ENCODE measurements at places on chromosomes 3 and 15. TPM values are rescaled to one million over a fixed set of nuclear protein-coding genes. Genes with fewer than 3 reads are reported as not detected.
A peak's percentile ranks its signal among the peaks of the same experiment; 100 is the strongest.

IQCH gene
- 42.2 TPM for total RNA-seq

TICRR gene
- 8.4 TPM for total RNA-seq

LRRC49 gene
- 19.9 TPM for total RNA-seq

GHSR gene
- total RNA-seq: 1.2 TPM

INSYN1 gene
- total RNA-seq: 8.9 TPM

SEMA3G gene
- total RNA-seq: 1.7 TPM

SLC51A gene
- total RNA-seq: 35.1 TPM

SCAANT1 gene
- total RNA-seq: not detected

GNAT1 gene
- 0.93 TPM for total RNA-seq

SLC9C1 gene
- 9.8 TPM for total RNA-seq

CPA3 gene
- total RNA-seq: 0.71 TPM

CFAP100 gene
- total RNA-seq: 56.2 TPM

ATR gene
- total RNA-seq: 34.9 TPM

MST1R gene
- 7.6 TPM for total RNA-seq

DNA sequence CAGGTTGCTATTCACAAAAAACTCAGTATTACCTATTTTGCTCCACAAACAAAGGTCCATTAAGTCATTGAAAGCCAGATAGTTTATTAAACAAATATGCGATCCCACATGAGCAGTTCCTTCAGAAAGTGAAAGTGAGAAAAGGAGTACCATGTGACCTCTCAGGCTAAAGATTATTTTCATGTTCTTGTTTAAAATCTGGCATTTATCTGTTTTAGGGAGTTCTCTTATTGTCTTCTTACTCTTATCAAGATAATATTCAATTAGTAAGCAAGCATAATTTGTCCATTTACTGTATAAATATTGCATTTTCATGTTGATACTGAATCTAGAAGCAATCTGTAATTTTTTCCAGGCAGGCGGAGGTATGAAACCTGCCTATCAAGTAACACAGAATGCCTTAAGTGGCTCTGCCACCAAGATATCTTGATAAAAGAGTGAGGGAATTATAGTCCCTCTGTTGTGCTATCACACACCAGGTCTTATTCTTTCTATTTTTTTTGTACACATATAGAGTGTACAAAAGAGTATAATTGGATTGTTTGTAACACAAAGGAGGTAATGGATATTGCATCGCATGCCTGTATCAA, 20.1 kb upstream of the PLSCR5 start:
- DNase-seq: no peak

- DNase-seq: no peak
These were observed 49.3 kb downstream of the FGD5 start for GRCh38 chr3:14867936-14868570.

- DNase-seq: no peak
These were observed 256.3 kb downstream of the MCTP2 start for GRCh38 chr15:94487635-94488034.

- no peak for DNase-seq
These were observed 144.6 kb downstream of the VPS13C start for GRCh38 chr15:61915640-61916039.

DNA sequence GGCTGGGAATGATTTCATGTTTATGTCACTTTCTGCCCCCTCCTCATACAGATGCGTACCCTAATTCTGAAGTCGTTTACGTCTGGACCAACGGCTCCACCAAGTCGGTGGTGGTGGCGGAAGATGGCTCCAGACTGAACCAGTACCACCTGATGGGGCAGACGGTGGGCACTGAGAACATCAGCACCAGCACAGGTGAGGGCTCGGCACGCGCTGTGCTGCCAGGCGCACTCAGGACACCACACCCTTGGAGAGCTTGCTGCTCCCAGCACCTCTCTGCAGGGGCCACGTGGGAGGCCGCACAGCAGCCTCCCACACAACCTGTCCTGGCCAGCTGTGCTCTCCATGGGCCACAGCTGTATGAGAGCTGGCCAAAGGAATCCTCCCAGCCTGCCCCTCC, 33.8 kb upstream of the GABRG3 start:
- DNase-seq: no peak

- peak; percentile 81 for DNase-seq
These were observed 684 bp upstream of the RPS27L start for GRCh38 chr15:63157891-63158431.

- DNase-seq: peak; percentile 73
These were observed 60.8 kb downstream of the DAPK2 start for GRCh38 chr15:63985221-63986184.

- DNase-seq: no peak
These were observed 53.0 kb downstream of the PIAS1 start for GRCh38 chr15:68107142-68107541.

DNA sequence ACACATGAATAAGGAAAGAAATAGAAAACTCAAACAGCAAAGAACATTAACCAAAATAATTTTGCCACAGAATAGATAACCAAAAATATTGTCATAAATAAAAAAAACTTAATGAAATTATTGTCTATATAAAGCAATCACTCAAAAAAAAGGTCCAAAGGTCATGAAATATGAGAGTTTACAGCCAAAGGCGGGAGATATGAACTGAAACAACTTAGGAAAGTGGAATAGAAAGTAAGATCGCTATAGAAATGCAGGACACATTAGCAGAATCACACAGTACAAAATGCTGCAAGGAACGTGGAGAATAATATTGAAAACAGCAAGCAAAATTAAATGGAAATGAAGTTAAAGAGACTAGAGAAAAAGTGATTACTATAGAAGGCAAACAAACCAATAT, 375.0 kb upstream of the ARHGEF26 start:
- DNase-seq: no peak

- DNase-seq: no peak
These were observed 2.4 kb upstream of the SEC62 start for GRCh38 chr3:169964176-169964575.

GRCh38 chr3:147246906-147247305, 159.4 kb downstream of the ZIC4 start:
- no peak for DNase-seq

GRCh38 chr3:132788301-132788671, 66.1 kb upstream of the NPHP3 start:
- DNase-seq: peak; percentile 70

DNA sequence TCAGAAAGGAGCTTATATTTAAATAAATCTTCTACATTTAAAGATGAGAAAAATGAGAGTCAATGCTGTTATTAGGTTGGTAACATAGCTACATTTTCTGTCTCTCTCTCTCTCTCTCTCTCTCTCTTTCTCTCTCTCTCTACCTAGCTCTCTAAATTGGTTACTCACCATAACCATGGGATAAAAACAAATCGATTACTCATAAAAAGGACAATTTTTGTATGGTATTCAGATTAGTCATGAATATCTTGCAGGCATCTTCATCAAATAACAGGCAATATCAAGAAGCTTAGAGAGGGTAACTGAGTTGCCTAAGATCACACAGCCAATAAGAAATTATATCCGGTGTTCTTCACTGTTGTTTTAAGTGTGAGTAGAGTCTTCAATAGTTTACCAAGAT, 81.8 kb upstream of the ALCAM start:
- DNase-seq: no peak

DNA sequence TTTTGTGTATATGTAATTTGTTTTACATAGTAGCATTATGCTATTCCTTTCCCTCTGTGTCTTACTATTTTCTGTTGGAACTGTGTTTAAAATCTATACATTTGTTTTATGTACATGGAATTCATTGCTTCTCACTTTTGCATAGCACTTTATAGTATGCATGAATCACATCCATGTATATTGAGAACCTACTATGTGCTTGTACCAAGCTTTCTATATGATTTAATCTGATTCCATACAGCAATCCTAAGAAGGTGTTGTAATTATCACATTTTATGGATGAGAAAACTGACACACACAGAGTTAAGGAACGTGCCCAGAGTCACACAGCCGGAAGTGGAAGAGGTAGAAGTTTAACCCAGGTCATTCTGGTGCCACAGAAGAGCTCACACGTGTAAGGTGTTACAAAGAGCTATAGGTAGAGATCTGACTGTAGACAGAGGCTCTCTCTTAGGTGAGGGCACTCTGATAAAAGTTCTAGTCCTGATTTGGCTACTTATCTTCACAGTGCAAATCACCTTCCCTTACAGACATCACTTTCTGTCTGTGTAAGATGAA, 3.5 kb upstream of the SMAD3 start:
- no peak for DNase-seq

GRCh38 chr15:68374168-68374745, 57.7 kb downstream of the ITGA11 start:
- peak; percentile 70 for DNase-seq

DNA sequence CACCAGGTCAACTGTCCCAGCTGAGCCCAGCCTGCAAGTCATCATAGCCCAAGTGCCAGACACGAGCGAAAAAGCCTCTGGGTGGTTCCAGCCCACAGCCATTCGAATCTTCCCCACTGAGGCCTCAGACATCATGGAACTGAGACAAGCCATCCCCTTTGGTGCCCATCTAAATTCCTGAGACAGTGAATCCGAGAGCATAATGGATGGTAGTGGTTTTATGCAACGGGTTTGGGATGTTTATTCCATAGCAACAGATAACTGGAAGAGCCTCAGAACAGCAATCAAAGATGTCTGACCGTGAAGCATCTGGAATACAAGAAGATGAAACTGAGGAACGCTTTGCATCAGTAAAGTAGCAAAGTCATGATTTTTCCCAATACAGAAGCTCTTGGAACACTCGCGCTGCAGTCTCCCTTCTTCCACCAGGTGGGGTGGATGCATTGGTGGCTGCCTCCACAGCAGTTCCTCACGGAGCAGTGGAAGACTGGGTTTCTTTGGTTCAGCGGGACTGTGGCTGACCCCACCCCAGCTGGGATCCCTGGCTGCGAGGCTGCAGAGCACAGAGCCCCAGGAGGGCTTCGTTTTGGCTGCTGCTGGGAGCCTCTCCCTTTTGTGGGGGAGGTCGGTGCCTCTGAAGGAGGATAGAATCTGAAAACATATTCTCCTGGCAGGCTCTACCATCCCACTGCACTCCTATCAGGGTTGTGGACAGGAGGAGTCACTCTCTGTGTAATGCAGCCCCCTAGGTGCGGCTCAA, 26.4 kb upstream of the PDE8A start:
- peak; percentile 82 for DNase-seq

DNA sequence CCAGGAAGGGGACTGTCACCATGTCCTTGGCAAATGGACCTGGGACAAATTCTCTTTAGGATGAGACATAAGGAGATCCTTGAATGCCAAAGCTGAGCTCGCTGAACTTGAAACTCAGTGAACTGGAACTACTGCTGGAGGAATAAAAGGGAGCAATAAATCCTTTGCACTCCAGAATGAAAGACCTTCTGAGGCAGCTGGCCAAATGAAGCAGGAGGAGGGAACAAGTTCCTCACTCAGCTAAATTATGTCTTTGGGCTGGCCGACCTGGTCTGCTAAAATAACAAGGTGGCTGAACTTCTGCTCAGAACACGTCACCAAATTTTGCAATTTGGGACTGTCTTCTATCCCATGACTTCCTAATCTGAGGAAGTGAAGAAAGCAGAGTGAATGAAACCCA, 314.7 kb downstream of the LPP start:
- peak; percentile 84 for DNase-seq

GRCh38 chr3:119759962-119760361, 21.9 kb upstream of the NR1I2 start:
- DNase-seq: no peak

DNA sequence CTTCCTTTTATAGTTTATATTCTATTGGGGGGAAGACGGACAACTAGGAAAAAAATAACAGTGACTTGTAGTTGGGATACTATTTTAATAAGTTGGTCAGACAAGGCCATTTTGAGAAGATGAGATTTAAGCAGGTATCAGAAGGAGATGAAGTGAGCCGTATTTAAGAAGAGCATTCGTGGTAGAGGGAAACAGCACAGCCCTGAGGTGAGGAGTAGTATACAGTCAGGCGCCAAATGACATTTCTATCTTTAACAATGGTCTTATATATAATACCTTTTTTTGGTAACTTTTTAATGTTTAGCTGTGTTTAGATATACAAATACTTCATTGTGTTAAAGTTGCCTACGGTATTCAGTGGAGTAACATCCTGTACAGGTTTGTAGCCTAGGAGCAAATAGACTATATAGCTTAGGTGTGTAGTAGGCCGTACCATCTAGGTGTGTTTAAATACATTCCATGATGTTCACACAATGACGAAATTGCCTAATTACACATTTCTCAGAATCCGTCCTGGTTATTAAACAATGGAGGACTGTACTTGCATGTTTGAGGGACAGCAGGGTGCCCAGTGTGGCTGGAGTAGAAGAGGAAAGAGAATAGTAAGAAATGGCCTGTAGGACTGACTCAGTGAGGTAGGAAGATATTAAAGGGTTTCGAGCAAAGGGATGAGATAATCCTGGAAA, 1.6 kb downstream of the NKTR start:
- no peak for DNase-seq

GRCh38 chr3:98329392-98330124, 24.1 kb upstream of the OR5K4 start:
- peak; percentile 59 for DNase-seq

GRCh38 chr3:165814380-165814779, 22.8 kb downstream of the BCHE start:
- DNase-seq: no peak
